ENCODE measurements at places on chromosomes 5 and 9.

DNA sequence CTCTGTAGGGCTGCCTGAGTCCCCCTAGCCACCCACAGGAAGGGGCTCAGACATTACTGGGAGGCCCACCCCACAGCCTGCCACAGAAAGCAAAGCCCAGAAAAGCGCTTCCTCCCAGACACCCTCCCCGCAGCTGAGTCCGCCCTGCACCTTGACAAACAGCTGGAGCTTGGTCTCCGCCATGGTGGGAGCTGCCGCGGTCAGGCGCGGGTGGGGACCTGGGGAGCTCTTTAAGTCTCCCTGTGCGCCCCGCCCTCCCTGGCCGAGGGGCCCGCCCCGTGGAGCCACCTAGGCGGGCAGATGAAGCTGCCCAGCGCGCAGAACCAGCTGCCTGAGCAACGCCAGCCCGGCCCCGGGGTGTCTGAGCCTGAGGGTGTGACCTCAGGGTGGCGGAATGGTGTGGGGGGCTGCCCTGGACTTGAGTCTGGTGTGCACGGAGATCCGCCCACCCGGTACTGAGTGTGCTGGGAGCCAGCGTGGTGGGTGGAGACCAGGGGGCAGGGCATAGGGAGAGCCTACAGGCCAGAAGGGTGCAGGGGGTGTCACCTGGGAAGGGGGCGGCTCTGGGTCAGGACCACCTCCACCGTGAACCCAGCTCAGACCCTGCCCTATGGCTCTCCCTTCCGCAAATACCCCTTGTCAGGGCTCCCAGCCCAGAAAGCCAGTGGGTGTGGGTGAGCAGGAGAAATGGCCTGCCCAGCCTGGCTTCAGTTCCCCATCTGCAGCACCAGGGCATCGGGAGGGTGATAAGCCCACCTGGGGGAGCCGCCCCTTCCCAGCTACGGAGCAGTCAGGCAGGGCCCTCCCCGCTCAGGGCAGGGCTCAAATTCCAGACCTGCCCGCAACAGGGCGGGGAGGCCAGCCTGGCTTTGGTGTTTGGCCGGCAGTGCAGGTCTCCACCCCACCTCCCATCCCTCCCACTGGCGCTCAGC, at the start of gene CLIC3:
CLIC3 (minus strand) TSS at position 208 of the 932 bp plus-strand sequence; CDS start at position 183, 25 bp downstream.
- peak within 1 kb of the TSS; percentile 71 for H3K4me3 ChIP-seq
- H3K36me3 ChIP-seq, result no peaks in the 10 kb centered on the region
- H3K27ac ChIP-seq, result peak within 1 kb of the TSS; percentile 43
- no peaks in the 10 kb centered on the region for H3K4me1 ChIP-seq
- DNase-seq, result no peak
- H3K27me3 ChIP-seq, result peaks cover 4% of the 10 kb centered on the region

- H3K27ac ChIP-seq, result no peak overlapping the region
- peak; percentile 85 for DNase-seq
- no peak overlapping the region for H3K4me3 ChIP-seq
- no peaks in the 10 kb centered on the region for H3K27me3 ChIP-seq
- H3K4me1 ChIP-seq, result no peaks in the 10 kb centered on the region
These were observed 15.9 kb downstream of the EXD3 start for GRCh38 chr9:137406876-137407589.

GRCh38 chr5:159405611-159406031, 75.3 kb upstream of the IL12B start:
- H3K4me1 ChIP-seq, result peaks cover 14% of the 10 kb centered on the region
- no peak for DNase-seq
- H3K36me3 ChIP-seq, result no peaks in the 10 kb centered on the region
- H3K4me3 ChIP-seq, result no peak overlapping the region
- H3K27me3 ChIP-seq, result peaks cover 11% of the 10 kb centered on the region

DNA sequence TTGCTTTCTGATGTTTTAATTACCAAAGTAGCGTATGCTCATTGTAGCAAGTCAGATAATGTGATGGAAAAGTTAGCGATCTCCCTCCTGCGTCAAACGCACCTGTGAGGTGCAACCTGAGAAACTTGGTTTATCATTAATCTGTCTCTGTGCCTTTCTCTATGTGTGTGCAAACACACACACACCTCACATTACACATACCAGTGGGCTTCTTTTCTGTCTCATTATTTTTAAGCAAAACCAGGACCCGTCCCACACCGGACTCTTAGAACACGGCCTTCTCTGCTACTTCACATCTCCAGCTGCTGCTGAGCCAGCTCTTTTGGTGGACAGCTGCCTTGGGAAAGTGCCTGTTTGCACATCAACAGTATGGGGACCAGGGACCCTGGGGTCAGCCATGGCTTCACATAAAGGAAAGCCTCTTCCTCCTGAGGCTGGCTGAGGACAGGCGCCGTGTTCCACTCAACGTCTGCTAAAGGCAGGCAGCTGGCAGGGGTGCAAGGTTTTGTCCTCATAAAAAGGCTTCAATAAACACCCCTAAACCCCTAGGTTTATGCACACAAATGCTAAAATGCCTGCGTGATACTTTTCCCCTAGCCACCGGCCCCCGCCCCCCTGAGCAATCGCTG, 44.2 kb downstream of the MRPL36 start:
- peaks cover 3% of the 10 kb centered on the region for H3K36me3 ChIP-seq
- no peak overlapping the region for H3K27ac ChIP-seq
- H3K4me1 ChIP-seq, result no peaks in the 10 kb centered on the region
- peak; percentile 56 for DNase-seq

DNA sequence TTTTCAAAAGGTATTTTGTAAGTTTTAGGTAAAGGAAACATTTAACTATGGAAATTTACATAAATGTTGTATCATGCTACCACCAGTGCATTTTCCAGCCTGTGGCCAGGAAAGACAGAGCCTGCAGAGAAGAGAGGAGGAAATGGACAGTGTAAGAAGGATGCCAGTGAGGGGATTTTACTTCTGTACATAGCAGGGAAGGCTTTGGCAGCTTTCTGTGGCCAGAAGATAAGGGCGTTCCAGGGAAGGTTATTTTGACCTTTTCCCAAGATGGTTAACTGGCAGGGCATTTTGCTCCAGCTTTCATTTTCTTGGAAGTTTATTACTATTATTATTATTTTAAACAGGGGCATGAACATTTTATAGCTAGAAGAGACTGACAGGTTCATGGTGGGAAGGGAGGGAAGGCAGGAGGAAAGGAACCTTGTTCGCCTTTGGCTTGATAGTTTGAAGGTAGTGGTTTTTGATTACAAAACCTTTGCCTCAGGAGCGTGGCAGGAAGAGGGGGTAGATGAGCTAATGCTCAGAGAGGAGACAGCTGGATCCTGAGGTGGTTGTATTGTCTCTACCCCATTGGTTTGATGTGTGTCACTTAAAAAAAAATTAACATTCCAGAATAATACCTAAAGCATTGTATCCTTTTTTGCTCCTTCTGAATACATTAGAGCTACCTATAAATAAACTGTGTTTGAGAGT, 4.1 kb downstream of the ISOC1 start:
- no peaks in the 10 kb centered on the region for H3K27me3 ChIP-seq
- DNase-seq, result no peak
- H3K4me1 ChIP-seq, result peaks cover 31% of the 10 kb centered on the region
- no peak overlapping the region for H3K27ac ChIP-seq
- peaks cover 3% of the 10 kb centered on the region for H3K36me3 ChIP-seq

GRCh38 chr5:144084971-144085370, 85.5 kb downstream of the YIPF5 start:
- no peak for DNase-seq
- no peak overlapping the region for H3K27ac ChIP-seq
- no peaks in the 10 kb centered on the region for H3K36me3 ChIP-seq
- no peaks in the 10 kb centered on the region for H3K27me3 ChIP-seq

- H3K27ac ChIP-seq, result no peak overlapping the region
- no peaks in the 10 kb centered on the region for H3K4me1 ChIP-seq
- H3K36me3 ChIP-seq, result no peaks in the 10 kb centered on the region
- H3K4me3 ChIP-seq, result no peak overlapping the region
These were observed 7.5 kb downstream of the RASGRF2 start for GRCh38 chr5:80967500-80968181.

DNA sequence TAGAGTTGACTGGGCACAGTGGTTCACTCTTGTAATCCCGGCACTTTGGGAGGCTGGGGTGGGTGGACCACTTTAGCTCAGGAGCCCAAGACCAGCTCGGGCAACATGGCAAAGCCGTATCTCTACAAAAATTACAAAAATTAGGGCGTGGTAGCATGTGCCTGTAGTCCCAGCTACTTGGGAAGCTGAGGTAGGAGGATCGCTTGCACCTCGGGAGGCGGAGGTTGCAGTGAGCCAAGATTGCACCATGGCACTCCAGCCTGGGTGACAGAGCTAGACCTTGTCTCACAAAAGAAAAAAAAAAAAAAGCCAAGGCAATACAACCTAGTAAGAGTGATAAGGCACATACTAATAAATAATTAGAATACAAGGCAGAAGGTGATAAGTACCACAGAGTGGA, 15.8 kb downstream of the NLN start:
- peak overlapping the region; percentile 7 for H3K27ac ChIP-seq
- H3K27me3 ChIP-seq, result no peaks in the 10 kb centered on the region
- H3K36me3 ChIP-seq, result peaks cover 8% of the 10 kb centered on the region
- DNase-seq, result no peak
- no peaks in the 10 kb centered on the region for H3K4me1 ChIP-seq

DNA sequence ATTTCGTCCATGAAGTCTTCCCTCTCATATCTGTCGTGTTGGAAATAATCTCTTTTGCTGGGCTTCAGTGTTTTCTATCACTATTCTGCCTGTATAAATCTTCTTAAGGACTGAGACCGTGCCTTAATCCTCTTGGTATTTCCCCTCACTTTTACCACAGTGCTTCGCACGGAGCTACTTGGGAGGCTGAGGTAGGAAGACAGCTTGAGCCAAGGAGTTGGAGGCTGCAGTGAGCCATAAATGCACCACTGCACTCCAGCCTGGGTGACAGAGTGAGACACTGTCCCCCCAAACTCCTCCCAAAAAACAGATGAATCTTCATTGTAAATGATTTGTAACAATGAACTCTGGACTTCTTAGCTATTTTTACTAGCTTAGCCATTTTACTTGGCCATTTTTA, 57.8 kb downstream of the PHAX start:
- no peaks in the 10 kb centered on the region for H3K27me3 ChIP-seq
- no peak for DNase-seq
- peaks cover 4% of the 10 kb centered on the region for H3K4me1 ChIP-seq
- no peak overlapping the region for H3K4me3 ChIP-seq
- no peak overlapping the region for H3K27ac ChIP-seq

- no peak overlapping the region for H3K27ac ChIP-seq
- no peak for DNase-seq
- no peaks in the 10 kb centered on the region for H3K27me3 ChIP-seq
- no peak overlapping the region for H3K4me3 ChIP-seq
- H3K36me3 ChIP-seq, result peaks cover 5% of the 10 kb centered on the region
These were observed 410.6 kb downstream of the PSAT1 start for GRCh38 chr9:78707481-78707991.

DNA sequence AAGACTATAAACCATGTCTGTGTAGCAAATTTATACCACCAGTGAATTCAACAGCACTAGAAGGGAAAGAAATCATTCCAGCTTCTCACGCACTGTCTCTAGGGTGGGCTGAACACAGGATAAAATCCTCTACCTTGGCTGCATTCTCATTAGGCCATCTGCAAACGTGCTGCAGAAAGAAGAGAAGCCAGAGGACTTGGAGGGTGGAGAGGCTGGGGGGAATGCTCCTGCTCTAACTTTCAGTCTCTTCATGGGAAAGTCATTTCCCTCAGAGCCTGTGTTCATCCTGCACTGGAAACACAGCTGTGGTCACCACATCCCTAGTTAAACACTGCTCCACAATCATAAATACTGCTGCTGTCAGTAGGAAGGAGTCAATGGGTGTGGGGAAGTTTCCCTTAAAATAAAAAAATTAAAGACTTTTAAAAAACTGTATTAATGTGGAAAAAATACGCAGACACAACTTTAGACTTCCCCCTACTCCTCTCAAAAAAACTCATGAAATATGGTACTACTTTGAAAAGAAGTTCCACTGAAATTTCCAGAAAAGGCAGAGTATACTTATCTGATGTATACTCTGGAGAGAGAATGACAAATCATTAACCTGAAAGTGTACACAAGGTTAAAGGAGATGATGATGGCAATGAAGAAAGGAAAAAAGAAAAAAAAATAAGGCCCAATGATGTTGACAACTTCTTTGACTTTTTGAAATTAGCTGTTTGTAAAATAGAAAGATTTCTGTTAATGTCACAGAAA, 46.8 kb downstream of the LHFPL2 start:
- peak overlapping the region; percentile 52 for H3K27ac ChIP-seq
- peaks cover 50% of the 10 kb centered on the region for H3K4me1 ChIP-seq

GRCh38 chr5:57818397-57818796, 335.8 kb upstream of the ACTBL2 start:
- H3K27ac ChIP-seq, result no peak overlapping the region
- no peaks in the 10 kb centered on the region for H3K27me3 ChIP-seq
- H3K4me1 ChIP-seq, result peaks cover 4% of the 10 kb centered on the region

DNA sequence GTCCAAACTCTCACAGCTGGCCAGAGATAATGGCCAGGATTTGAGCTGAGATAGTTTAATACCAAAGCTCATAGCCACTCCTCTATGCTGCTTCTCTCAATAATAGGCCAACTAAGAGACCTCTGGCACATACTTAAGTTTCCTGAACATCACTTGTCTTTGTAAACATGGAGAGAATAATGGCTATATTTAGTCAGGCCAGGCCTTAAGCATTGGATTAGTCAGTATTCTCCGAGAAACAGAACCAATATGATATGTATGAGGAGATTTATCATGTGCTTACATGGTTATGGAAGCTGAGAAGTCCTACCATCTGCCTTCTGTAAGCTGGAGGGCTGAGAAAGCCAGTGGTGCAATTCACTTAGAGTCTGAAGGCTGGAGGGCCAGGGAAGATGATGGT, 45.4 kb downstream of the CFAP95 start:
- peaks cover 4% of the 10 kb centered on the region for H3K27me3 ChIP-seq
- H3K36me3 ChIP-seq, result no peaks in the 10 kb centered on the region
- H3K27ac ChIP-seq, result no peak overlapping the region
- no peak overlapping the region for H3K4me3 ChIP-seq

DNA sequence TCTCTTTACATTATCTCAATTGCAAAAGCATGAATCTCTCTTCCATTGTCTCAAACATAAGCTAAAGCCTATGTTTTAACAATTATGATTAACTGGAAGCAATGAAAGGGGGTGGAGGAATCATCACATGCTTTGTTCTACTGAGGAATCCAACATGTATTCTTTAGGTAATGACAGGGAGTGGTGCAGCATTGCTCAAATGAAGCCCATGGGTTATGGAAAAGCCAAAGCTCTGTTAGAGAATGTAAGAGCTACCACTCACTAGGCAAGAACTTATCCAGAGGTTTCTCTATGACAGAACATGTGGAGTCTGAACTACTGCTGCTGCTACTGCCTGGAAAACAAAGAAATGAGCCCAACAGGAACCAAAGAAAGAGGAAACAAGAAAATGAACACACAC, 28.7 kb downstream of the KIF3A start:
- H3K27ac ChIP-seq, result no peak overlapping the region
- no peak for DNase-seq
- H3K27me3 ChIP-seq, result no peaks in the 10 kb centered on the region
- H3K4me1 ChIP-seq, result no peaks in the 10 kb centered on the region
- no peak overlapping the region for H3K4me3 ChIP-seq

GRCh38 chr5:87138091-87138805, 129.4 kb upstream of the RASA1 start:
- no peaks in the 10 kb centered on the region for H3K36me3 ChIP-seq
- H3K27me3 ChIP-seq, result peaks cover 7% of the 10 kb centered on the region
- H3K4me3 ChIP-seq, result no peak overlapping the region
- DNase-seq, result no peak
- H3K27ac ChIP-seq, result no peak overlapping the region
- no peaks in the 10 kb centered on the region for H3K4me1 ChIP-seq
